ENCODE measurements at places on chromosomes 16 and 17.

DNA sequence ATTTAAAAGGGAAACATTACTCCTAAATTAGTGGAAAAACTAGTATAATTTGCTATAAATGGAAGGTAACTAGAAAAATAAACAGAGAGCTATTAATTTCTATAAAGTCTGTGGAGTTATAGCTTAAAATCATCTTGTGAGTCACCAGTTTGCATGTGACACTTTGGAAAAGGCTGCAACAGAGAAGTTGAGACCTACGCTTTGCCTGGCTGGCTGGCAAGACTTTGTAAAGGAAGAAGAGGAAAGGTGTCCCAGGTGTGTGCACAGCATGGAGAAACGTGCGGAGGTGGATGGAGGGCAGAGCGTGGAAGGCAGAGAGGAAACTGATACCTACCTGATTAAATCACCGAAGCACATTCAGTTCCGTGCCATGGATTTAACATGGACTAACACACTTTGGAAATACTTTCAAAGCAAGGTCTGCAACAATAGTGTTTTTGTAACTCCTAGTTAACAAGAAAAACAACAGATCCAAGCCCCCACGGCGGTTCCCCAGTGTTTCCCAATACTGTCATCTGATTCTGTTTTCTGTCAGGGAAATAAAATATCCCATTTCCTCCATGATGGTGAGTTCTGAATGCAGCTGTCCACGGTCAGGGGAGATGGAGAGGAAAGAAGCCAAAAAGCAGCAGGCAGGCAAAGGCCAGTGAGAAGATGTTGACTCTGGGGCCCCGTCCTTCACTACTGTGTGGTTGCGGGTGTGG is 134.8 kb downstream of the XYLT1 start:
- no peak for DNase-seq

DNA sequence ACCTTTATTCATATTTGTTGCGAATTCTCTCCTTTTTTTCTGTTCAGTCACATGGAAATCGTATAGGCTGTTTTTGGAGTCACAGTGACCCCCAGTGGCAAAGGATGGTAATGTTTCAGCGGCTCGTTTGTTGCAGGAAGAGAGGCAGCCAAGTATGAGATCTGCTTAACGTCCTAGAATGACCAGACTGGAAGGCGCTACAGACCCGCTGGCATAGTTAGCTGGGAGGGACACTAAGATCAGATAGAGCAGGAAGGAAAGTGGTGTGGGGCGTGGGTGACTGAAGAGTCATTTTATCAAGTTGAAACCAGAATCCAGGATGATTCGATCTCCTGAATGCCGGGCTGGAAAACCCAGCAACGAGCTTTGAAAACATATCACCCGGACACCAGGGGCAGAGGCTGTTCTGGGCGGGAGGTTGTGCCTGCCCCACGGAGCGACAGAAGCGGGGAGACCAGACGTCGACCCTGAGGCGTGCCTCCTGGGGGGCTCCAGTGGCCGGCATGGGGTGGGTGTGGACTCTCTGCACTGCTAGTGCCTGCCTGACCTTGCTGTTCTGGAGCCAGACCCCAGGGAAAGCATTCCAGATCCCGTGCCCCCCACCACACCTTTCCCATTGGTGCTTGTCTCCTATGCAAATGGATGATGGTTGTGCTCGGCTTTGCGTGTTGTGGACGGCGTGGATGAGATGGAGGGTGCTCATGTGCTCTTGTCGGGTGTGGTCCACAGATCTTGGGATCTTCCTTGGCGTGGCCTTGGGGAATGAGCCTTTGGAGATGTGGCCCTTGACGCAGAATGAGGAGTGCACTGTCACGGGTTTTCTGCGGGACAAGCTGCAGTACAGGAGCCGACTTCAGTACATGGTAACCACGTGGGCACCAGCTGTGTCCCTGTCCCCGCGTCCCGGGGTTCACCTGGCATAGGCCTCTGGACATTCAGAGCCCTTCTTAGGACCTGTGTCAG is 7.7 kb downstream of the IL34 start:
- peak; percentile 81 for DNase-seq

- DNase-seq, result peak; percentile 26
Observed at GRCh38 chr17:28293994-28294393, 25.0 kb upstream of the TMEM97 start.

- no peak for DNase-seq
Observed at GRCh38 chr16:23901178-23902033, 65.6 kb downstream of the PRKCB start.

DNA sequence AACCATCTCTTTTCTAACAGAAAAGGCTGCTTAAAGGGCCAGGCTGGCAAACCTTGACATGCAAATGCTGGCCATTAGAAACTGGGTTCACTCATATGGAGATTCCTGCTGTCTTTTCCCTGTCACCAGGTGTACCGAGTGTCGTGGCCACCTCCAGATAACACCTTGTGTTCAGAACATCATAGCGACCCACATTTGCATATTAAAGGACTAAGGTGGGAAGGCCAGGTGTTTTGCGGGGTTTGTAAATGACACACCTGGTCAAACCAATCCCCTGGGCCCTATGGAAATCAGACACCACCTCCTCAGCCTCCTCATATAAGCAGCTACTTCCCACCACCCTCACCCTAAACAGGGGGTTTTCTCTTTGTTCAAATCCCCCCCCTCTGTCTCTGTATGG is 2.5 kb upstream of the AIPL1 start:
- no peak for DNase-seq

DNA sequence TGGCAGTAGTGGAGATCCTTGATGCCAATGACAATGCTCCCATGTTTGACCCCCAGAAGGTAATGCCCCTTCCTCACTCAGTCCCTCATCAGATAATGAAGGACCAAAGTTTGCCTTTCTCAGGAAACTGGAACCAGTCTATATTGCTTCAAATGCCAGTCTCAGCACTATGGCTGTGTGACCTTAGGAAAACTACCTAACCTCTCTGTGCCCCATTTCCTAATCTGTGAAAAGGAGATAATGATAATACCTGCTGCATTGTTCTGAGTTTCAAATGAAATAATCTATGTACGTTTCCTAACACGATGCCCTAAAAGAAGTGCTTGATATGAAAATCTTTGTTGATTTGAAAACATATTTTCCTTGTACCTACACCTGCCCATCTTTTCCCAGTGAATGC is 35.9 kb downstream of the CDH3 start:
- no peak for DNase-seq

- no peak for DNase-seq
Observed at GRCh38 chr17:38706505-38707216, 1.6 kb downstream of the MLLT6 start.

DNA sequence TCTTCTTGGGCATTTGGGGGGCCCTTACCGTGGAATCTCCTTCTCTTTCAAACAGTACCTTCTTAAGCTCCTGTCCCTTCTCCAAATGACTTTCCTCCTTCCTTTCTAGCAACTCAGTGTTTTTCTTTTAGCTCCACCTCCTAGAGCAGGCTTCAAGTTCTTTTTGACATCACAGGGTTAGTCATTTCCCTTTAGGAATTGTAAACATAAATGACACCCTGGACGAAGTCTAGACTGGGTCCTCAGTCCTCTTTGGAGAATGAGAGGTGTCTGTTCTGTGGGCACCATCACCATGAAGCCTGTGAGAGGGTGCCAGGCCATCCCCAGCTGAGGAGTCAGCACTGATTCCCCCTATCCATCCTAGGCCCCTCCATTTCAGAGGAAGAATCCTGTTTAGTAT is 94.7 kb downstream of the SALL1 start:
- DNase-seq, result no peak

All from CD4-positive, alpha-beta T cell treated with Interleukin-1 beta for 1 hour (primary cell).